Right ventricle myocardium inferior (tissue), 1 donor: ENCODE measurements at places on chromosomes 4 and X.

GRCh38 chr4:114997576-114998247 lies 115.7 kb downstream of the NDST4 start:
- no peak for DNase-seq

GRCh38 chr4:112859456-112860184 lies 189.8 kb upstream of the ANK2 start:
- DNase-seq, result no peak

DNA sequence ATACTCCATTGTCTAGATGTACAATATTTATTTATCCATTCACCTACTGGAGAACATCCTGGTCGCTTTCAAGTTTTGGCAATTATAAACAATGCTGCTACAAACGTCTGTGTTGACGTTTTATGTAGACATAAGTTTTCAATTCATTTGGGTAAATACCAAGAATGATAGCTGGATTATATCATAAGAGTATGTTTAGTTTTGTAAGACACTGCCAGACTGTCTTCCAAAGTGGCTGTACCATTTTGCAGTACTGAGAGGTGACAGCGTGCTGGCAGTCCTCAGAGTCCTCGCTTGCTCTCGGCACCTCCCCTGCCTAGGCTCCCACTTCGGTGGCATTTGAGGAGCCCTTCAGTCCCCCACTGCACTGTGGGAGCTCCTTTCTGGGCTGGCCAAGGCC lies 253.3 kb upstream of the INTU start:
- no peak for DNase-seq

- DNase-seq, result no peak
These were observed 138.9 kb downstream of the SMIM20 start for GRCh38 chr4:26052663-26053541.

DNA sequence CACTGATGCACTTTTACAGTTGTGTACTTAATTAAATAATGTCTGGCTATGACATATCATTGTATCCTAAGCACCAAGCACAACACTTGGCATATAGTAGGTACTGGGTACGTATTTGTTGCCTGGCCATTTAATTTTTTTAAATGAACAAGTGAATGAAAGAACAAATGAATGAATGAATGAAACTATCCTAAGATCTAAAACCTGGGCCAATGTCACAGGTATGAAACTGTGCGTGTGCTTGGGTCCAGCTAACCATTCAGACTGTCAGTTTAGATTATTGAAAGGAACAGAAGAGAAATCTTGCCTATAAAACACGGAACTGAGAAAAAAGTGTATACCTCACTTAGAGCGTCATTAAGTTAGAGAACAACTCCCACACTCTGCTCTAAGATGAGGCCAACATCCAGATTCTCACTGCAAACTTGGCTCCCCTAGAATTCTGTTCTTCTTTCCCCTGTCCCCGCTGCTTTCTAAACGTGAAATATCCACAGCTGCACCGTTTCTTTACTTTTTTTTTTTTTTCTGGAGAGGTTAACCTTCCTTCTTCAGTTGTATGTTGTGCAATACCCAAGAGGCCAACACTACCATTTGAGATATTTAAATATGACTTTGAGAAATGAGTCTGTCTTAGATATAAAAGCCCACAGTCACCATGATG lies 17.3 kb upstream of the SEL1L3 start:
- no peak for DNase-seq

- DNase-seq, result no peak
These were observed 28.6 kb downstream of the AFAP1 start for GRCh38 chr4:7910952-7911578.

- DNase-seq, result peak; percentile 70
These were observed 56.5 kb downstream of the LIMCH1 start for GRCh38 chr4:41594432-41594831.

GRCh38 chrX:68685685-68686084 lies 38.2 kb downstream of the STARD8 start:
- peak; percentile 69 for DNase-seq
